ENCODE measurements at places on chromosomes 3 and 15.

DNA sequence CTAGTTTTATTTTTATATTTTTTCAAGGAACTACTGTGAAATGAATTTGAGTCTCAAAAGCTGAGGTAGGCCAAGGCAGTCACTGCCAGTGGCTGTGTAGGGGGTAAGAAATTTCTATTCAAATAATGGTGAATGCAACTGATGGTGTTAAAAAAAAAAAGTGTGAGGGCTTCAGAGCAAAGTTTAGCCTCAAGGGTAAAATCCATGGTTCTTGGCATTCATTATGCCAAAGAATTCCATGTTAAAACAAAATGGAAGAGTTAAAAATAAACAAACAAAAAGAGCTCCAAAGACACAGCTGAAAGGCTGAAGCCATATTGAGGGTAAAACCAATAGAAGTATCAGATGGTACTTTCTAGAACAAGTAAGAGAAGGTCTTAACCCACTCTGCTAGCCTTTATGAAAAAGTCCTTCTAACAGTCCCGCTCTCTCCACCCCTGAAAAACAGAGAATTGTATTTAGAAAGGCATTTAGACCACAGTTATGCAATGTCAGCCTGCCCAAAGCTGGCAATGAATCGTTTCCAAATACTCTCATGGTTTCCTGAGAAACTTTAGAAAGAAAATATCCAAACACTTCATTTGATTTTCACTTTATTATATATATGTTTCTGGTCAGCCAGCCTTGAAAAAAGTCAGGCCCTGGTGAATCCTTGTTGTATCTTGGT, 158.4 kb upstream of the GMNC start:
- no peak for DNase-seq

- peak; percentile 42 for DNase-seq
Measured at GRCh38 chr15:40936709-40937666, 7.8 kb downstream of the DLL4 start.

GRCh38 chr3:109268181-109268580, 48.1 kb downstream of the DPPA2 start:
- no peak for DNase-seq

- DNase-seq = no peak
Measured at GRCh38 chr3:126300761-126301481, 56.3 kb downstream of the KLF15 start.

DNA sequence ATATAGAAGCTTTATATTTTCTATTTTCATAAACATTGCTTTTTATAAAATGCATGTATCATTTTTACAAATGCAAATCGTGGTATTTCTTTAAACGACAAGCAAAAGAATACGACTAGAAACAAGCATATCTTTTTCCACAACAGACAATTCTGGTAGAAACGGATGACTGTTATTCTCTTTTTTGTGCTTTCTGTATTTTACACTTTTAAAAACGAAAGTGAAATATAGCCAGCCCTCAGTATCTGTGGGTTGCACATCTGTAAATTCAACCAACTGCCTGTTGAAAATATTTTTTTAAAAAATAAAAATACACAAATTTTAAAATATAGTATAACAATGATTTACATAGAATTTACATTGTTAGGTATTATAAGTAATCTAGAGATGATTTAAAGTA, 61.3 kb downstream of the PRTG start:
- no peak for DNase-seq

- no peak for DNase-seq
Measured at GRCh38 chr3:177499779-177500423, 302.6 kb upstream of the TBL1XR1 start.

DNA sequence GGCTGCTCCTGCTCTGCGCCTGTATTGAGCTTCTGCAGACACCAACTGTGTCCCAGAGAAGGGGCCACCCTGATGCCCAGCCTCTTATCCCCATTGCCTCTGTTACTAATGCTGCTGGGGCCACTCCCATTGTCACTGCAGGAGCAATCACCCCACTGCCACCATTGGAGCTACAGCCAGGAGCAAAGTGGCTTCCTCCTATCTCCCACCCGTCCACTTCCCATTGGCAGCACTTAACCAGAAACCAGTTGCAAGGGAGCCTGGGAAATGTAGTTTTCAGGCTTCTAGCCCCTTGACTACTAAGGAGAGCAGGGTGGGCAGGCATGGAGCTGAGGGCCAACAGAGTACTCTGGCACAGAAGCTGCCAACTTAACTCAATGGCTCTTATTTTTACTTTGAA, 55.9 kb upstream of the KLF13 start:
- no peak for DNase-seq

- no peak for DNase-seq
Measured at GRCh38 chr3:177929310-177929709, 606.9 kb upstream of the KCNMB2 start.

DNA sequence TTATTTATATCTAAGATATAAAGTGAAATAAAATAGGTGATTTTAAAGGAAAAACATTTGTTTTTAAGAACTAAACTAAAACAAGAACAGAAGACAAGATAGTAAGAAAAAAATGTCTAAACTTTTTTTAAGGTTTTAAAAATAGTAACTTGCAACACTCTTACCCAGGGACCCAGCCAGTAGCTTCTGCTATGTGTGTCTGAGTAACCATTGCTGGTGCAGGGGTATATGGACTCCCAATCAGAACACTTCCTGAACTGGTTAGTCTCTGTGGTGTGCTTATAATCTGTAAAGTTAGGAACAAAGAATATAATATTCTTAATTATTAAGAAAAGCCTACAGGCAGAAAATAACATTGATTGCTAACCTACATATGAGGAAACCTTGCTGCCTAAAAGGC, 118.4 kb downstream of the ATP1B3 start:
- no peak for DNase-seq

DNA sequence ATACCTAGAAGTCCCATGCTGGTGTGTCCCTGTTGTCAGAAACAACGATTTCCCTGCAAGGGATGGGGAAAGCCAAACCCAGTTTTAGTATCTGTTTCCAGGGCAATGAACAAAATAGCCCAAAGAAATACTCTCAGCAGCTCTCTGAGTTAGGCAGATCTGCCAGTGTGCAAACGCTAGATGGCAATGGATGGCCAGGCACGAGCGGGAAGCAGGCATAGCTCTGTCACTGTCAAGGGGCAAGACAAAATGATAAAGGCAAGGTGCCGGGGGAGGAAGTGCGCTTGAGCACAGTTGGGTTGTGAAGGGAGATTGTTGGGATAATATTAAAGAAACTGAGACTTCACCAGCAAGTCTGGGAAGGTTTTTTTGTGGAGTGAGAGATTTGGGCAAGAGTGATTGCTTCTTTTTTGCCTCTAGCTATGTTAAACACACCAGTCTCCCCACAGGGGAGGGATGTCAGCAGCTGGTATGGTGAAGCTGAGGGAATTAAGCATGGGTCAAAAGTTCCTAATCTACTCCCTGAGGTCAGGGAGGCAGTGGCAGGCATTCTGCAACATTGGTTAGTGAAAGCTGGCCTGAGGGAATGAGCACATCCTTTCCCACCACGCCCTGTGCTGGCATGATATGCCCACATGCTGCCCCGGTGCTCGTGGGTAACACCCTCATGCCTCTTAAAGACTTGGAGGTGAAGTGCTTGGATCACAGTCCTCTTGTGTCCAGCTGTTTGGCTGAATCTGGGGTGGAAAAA, 117.5 kb downstream of the PDCD6IP start:
- no peak for DNase-seq

- no peak for DNase-seq
Measured at GRCh38 chr3:181610083-181610972, 101.4 kb upstream of the SOX2 start.

- DNase-seq = no peak
Measured at GRCh38 chr3:7973006-7973405, 528.6 kb upstream of the LMCD1 start.

DNA sequence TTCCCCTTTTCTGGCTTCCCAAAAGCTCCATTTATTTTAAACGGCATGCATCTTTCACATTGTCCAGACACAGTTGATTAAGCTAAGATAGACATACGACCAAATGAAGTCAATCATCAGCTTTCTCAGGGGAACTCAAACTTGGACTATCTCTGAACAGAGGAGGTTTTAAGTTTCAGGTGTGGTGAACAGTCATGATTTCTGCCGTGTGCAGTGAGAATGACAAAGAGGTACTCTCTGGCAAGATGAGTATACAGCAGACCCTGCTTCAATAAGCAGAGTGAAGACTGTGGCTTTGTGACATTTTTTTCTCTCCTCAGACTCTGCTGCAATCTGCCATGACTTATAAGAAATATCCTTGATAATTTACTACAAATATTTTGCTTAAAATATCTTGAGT, 307.7 kb downstream of the CNTN6 start:
- no peak for DNase-seq

DNA sequence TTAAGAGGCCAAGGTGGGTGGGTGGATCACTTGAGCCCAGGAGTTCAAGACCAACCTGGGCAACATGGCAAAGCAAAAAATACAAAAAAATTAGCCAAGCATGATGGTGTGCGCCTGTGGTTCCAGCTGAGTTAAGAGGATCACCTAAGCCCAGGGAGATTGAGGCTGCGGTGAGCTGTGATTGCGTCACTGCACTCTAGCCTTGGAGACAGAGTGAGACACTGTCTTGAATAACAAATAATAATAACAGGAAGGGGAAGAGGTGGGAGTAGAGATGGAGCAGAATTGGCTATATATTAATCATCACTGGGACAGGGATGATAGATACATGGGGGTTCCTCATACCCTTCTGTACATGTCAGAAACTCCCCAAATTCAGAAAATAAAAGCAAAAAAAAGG, 23.8 kb upstream of the NMB start:
- no peak for DNase-seq

GRCh38 chr3:126019683-126020082, 50.7 kb downstream of the ROPN1B start:
- DNase-seq = no peak

- no peak for DNase-seq
Measured at GRCh38 chr15:76846782-76847181, 58.4 kb downstream of the SCAPER start.

DNA sequence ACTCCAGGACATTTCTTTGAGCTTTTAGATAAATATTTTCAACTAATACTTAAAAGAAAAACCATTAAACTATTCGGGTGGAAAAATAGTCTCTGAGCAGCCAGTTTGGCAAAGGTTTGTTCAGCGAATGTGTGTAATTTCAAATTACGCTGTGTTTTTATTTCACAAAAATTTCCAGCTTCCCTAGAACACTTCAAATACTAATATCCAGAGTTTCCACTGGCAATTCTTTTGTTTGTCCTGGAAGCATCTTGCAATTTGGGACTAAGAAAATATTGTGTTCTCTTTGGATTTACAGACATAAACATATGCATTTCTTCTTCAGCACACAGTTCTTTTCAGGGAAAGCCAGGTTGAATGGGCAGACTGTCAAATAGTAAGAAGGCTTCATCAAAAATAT, 61.9 kb downstream of the MDFIC2 start:
- DNase-seq = no peak

- no peak for DNase-seq
Measured at GRCh38 chr3:188901126-188901525, 270.6 kb upstream of the TPRG1 start.

- DNase-seq = no peak
Measured at GRCh38 chr3:150742679-150743078, 20.3 kb downstream of the SIAH2 start.

DNA sequence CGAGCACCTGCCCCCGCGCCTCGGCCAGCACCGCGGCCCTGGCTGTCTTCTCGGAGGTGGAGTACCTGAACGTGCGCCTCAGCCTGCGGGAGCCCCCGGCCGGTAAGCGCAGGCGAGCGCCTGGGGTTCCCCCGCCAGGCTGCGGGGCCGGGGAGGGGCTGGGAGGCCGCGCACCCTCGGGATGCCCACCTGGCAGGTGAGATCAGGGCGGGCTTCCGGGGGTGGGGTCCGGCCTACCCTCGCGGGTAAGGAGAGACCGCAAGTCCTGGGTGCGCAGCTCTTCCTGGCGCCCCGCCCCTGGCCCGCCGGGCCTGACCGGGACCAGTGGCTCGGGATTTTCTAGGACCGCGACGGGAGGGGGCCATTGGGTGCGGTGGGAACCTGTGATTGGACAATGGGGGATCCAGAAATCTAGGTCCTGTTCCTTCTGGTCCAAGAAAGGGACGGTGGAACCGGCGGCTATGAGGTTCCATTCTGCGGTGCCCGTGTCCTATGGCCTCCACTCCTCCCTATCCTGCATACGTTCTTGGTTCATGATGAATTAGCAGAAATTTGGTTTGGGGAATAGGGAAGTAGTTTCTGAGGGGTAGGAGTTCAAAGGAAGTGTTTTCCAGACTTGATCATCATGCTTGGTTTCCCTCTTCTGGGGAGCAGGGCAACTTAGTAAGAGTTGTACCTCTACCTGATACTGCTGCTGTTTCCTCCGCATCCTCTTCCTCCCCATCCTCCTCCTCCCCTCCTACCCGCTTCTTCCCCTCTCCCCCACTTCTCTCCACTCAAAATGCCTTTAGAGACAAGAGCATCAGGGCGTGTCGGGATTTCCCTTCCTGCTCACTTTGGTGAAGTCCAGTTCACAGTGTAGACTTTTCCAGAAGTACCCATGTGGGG, 808 bp downstream of the ARRDC4 start:
- DNase-seq = peak; percentile 45

GRCh38 chr15:78034495-78035191, 42.9 kb downstream of the TBC1D2B start:
- no peak for DNase-seq

GRCh38 chr3:147361454-147362420, 44.6 kb downstream of the ZIC4 start:
- no peak for DNase-seq

DNA sequence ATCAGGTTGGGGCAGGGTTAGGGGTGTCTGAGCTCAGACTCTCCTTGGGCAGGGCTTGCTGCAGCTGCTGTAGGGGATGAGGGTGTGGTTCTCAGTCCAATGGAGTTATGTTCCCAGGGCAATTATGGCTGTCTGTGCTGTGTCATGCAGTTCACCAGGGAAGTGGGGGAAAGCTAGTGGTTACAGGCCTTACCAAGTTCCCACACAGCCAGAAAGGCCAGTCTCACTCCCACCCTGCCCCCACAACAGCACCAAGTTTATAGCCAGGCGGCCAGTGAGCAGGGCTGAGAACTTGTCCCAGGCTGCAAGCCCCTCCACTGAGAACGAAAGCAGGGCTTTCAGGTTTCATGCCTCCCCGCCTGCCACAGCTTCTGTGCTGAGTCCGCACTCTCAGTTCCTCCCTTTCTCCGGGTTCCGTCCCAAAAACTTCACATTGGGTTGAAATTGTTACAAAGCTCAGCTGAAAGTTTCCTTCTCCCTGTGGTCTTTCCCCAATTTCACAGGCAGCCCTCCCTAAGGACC, 19.6 kb upstream of the CPOX start:
- DNase-seq = no peak

- DNase-seq = no peak
Measured at GRCh38 chr3:152728231-152728980, 106.5 kb upstream of the P2RY1 start.

GRCh38 chr3:45443459-45443858, 55.1 kb downstream of the LARS2 start:
- DNase-seq = no peak
